ENCODE measurements at places on chromosomes 7 and 10.

DNA sequence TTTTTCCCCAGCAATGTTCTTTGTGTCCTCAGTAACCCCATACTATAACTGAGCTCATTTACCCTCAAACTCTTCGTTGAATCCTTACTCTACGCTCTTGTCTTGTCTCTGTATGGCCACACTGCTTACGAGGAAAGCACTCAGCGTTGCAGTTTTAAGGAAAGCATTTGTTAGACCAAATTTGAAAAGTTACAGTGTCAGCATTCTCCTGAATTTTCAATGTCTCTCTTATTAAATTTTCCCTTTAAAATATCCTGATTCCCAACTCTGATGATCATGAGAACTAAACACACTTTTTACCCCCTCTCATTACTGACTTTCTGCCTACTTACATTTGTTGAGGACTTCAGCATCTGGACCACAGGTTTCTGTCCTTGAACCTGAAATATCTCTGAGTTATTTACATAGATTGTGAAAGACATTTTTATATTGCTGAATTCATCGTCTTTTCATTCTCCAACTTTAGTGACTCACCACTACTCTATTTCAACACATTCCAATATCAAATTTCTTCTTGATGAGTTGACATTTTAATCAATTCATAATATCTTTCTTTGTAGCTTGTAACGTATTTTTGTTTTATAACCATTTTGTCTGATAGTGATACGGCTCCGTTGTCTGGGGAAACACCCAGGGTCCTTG lies 19.8 kb upstream of the VWDE start:
- DNase-seq, result no peak

DNA sequence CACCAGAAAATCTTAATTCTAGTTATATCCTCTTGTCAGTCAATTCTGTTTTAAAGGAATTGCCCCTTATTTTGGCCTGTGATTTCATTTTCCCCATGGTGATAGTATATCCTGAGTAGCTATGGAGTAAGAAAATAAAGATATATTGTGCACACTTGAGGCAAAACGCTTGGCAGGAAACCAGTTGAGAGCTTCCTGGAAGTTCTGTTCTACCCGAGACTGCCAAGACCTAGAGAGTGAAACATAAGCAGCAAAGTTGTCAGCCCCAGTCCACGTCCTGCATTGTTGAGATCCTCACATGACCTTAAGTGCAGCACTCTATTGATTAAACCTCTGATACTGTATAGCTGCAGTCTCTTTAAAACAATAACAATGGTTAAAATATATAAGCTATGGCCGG lies 235.2 kb downstream of the CDC14C start:
- DNase-seq, result no peak

- DNase-seq, result peak; percentile 70
These were observed 25.2 kb upstream of the OPTN start for GRCh38 chr10:13074563-13075451.

GRCh38 chr10:28822719-28823464 lies 145.6 kb downstream of the BAMBI start:
- no peak for DNase-seq

- DNase-seq, result no peak
These were observed 36.4 kb downstream of the NRP1 start for GRCh38 chr10:33298110-33298509.
